ENCODE measurements at places on chromosomes 6 and 20.

- DNase-seq: no peak
These were observed 33.1 kb upstream of the ASF1A start for GRCh38 chr6:118860880-118861279.

DNA sequence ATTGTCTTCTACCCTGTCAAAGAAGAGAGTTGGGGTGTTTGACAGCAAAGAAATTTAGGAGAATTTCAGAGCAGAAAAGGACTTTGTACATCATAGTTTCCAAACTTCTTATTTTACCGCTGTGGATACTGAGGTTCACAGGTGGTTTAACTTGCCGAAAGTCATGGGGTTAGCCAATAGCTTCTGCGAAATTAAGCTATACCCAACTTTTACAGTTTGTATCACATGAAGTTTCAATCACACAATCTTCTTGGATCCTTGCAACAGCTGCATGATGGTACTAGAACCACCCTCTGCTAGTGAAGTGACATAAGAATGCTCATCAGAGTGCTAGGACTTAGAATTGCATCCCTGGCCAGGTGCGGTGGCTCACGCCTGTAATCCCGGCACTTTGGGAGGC lies 345.5 kb downstream of the CD83 start:
- DNase-seq: no peak

DNA sequence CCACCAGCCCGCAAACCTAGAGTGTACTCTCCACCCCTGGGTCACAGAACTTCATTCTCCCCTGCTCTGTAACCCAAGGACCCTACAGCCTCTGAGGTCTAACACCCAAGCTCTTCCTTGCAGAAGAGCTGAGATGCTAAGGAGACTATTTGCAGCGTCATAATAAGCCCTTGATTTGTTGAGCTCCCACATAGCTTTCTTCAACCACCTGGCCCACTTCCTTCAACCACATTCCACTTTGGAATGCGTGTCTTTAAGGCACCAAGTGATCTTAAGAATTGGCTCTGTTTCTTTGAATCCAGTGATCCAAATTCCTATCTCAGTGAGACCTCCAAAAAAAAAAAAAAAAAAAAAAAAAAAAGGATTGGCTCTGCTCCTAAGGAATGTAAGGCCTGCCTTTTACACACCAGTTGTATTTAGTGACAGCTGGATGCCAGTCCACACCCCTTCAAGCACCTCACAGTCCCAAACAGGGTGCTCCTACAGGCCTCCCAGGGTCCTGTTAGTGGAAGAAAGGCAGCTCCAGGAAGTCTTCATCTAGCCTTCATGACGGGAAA lies 106.2 kb downstream of the UBE3D start:
- no peak for DNase-seq

DNA sequence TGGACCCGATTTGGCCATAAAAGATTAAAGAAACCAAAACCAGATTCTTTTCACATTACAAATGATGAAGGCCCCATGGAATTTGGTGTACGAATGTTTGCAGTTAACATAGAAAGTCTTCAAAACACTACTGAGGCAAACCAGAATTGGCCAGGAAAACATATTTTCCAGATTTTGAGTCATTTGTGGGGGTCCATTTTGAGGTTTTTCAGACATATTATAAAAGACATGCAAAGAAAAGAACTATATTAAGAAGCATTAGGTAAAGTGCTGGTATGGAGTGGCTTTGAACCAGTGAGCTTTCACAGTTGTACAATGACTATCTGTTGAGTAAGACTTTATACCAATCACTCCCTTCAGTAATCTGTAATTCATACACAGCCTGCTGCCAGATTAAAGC lies 168.9 kb upstream of the COL21A1 start:
- DNase-seq: no peak

GRCh38 chr6:162344646-162345010 lies 382.9 kb downstream of the PRKN start:
- DNase-seq: no peak

DNA sequence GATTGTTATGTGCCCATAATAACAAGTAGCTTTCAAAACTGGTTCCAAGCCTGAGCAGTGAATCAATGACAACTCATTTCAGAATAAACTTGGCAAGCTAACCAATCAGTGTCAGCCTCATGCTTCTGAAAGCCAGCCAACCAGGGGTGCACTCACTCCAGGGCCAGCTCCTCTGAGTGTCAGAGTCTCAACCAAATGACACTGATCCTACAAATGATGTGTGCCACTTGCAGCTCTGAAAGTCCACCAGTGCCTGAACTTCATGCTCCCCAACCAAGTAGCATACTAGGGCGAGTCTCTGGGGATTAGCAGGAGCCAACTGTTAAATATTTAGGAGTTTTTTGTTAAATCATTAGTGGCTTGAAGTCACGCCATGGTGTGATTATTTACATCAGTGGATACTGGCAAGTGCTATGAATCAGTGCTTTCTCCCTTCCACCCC lies 4.5 kb downstream of the IYD start:
- DNase-seq: no peak

- peak; percentile 66 for DNase-seq
These were observed 550.5 kb upstream of the MARCKS start for GRCh38 chr6:113306552-113307145.

DNA sequence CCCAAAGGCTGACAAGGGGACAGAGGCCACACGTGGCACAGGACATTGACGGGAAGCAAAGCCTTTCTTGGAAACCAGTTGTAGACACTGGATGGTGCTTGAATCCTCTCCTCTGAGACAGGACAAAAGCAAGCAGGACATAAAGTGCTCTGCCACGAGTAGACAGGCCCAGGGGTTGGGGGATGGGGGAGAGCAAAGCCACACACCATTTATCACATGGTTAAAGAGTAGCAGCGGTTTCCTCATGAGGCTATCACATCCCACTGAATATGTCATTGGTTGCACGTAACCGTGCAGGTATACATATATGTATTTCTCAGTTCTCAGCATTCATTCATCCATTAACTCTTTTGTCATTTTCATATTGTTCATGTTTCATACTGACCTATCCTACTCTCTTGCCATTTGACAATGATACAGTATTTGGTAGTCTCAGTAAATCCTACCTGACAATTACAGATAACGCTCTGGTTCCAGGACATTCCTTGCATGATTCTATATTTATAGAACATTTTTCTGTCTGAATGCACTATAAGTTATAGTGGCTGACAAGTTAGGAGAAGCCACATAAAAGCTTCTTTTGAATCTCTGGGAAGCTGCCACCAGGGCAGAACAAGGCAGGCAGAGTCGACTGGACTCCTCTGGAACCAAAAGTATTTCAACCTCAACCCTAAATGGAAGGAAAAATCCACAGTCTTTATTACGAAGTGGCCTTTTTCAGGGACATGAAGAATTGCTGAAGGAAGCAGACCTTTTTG lies 23.5 kb downstream of the METTL24 start:
- DNase-seq: peak; percentile 48

- DNase-seq: no peak
These were observed 96.2 kb upstream of the CNR1 start for GRCh38 chr6:88262332-88262731.

DNA sequence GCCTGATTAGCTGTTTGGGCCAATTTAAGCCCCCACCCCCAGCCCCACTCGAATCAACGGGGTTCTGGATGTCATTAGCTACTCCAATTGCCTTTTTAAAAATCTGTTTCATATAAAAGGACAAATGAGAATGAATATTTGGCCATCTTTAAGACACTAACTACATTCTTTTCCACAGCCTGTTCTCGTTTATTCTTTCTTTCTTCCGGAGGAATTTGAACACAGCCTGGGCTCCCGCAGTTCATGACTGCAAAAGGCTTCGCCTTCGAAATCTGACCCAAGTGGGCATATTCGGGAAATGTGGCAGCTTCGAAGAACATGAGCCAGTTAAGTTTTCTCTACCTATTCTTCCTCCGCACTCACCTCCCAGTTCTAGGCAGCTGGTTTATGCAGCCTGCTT lies 49.4 kb upstream of the NFATC2 start:
- no peak for DNase-seq

- DNase-seq: peak; percentile 44
These were observed 45.8 kb downstream of the TBC1D7 start for GRCh38 chr6:13282393-13283069.

- no peak for DNase-seq
These were observed 174.9 kb upstream of the THBS2 start for GRCh38 chr6:169428532-169428931.

DNA sequence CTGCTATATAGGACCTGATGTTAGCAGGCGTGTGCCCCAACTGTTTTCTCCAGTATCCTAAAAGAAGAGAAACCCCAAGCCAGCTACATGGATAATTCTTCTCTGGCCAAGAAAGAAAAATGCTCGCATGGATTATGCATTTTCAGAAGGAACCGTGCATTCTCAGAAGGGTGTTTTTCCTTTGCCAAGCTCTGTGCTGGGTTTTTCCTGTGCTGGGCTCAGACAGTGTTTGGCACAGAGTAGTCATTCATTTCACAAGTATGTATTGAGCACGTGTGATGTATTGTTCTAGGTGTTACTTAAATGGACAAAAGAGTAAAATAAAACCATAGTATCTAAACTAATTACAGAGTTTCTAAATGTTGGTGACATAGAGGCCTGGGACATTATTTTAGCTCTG lies 62.7 kb upstream of the ZNF133 start:
- DNase-seq: no peak

All from NCI-H526 (cell line).